ENCODE measurements at places on chromosomes 1 and 21.

DNA sequence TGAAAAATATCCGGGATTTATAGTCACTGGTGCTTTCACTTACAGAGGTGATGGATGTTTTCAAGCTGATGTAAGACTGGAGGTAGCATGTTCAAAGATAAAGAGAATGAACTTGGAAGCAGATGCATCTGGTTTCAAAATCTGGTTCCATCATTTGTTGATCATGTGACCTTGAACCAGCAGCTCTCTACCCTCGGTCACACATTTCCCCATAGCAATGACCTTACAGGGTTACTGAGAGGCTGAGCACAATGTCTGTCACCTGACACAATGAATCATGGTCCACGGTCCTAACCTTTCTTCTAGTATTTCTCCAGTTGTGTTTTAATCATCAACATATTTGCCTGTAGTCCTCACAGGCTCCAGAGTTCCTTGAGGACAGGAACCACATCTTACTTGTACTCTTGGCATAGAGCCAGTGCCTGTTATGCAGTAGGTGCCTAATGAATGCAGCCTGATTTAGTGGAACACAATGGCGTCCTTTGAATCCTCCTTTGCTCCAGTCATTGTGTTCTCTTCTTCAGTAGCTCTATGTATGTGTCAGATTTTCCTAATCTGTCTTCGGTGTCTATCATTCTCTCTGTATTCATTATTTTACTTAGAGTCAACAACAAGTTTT is 667.3 kb downstream of the PTPRU start:
- no peak for DNase-seq

- DNase-seq: no peak
Observed at GRCh38 chr1:157099633-157100009, at the start of gene ETV3L. Gene ETV3L, minus strand, starts transcription at chr1:157099808. Its CDS starts 285 bp downstream, at chr1:157099523.

DNA sequence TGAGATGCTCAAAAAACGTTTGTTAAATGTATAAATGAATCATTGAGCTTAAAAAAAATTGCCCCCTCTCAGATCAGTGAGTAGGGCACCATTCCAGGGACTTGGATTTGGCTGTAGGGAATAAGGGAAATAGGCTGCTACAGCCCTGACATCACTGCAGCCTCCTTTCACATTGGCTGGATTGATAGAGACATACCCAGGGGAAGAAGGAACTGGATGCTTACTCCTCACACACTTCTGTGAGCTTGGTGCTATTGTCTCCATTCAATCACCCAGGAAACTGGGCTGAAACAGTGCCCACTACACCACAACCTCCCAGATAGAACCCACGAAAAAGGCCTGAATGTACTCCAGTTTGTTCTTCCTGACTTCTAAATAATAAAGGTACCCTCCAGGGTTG is 87.2 kb downstream of the TGFBR3 start:
- DNase-seq: no peak

DNA sequence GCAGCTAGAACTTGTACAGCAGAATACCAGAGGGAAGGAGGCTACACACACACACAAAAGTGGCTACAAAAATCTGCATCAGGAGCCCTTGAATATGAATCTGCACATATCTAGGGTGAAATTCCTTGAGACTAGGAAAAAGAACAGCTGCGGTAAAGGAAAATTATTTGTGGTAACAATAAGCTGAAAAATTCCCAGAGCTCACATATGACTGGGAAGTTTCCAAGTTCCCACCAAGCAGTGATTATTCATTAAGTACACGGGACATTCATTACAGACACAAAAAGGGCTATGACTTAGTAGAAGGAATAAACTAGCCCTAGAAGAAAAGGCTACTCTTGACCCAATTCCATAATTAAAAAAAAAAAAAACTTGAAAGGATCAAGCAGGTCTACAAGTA is 149.5 kb upstream of the BACE2 start:
- DNase-seq: no peak

DNA sequence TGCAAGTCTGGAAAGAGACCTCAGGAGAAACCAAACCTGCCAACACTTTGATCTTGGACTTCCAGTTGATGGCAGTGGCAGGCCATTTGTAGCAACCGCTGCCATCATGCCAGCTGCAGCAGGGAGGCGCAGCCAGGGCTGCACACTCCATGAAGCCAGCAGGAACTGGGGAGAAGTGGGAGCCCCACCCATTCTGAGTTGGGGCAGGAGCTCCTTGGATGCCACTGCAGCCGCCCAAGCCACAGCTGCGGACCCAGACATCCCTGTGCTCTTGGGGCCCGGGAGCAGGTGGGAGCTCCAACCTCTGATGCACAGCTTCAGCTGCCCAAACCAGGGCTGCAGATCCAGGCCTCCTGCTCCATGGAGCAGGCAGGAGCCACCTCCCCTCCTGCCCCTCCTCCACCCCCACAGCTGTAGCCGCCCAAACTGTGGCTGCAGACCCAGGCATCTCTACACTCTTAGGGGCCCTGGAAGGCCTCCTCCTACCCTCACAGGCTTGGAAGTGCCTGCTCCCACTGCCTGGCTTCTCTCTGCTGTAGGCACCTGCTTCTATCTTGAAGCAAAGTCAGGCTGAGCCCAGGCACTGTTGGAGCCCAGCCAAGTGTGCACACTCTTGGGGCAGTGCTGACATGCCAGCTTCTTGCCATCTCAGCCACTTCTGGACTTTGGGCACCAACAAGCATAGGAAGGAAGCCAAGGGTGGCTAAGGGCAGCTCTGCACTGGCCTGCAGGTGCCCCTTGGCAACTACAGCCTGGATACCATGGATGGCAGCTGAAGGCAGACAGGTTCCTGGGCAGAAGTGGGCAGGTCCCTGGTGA is 20.0 kb upstream of the DISP1 start:
- DNase-seq: peak; percentile 39

- DNase-seq: no peak
Observed at GRCh38 chr21:39976800-39977199, 109.6 kb downstream of the PCP4 start.

DNA sequence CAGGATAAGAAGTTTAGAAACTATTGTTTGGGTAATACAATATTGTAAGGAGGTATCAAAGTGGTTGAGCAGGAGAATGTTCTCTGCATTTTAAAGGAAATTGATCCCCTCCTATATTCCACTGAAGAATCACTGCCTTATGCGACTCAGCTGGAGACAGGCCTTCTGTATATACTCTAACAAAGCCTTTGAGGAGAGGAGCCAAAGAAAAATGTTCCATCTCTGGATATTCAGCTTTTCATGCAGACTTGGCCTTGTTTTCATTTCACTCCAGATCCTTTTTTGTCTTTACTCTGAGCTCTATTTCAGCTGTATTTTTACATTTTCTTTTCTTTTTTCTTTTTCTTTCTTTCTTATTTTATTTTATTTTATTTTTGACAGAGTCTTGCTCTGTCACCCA is 42.1 kb upstream of the S1PR1 start:
- no peak for DNase-seq

DNA sequence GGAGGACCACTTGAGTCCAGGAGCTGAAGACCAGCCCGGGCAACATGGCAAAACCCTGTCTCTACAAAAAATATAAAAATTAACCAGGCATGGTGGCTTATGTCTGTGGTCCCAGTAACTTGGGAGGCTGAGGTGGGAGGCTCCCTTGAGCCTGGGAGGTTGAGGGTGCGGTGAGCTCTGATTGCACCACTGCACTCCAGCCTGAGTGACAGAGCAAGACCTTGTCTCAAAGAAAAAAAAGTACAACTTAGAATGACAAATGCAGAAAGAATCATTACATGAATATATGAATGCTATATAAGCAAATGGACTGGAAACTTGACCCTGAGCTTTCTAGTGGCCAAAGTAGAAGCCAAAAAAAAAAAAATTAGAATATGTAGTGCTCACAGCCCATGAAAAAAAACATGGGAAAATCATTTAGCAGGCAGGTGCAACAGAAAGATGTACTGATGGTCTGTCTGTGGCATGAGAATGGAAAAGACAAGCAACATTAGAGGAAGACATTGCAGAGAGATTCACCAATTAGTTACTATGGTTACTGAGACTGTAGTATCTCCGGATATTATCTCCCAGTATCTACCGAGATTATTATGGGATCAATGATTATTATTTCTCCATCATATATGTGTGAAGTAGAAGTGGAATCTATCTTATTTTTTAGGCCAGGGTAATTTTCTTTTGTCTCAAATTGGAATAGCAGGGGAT is 19.2 kb downstream of the ELAPOR1 start:
- DNase-seq: no peak

DNA sequence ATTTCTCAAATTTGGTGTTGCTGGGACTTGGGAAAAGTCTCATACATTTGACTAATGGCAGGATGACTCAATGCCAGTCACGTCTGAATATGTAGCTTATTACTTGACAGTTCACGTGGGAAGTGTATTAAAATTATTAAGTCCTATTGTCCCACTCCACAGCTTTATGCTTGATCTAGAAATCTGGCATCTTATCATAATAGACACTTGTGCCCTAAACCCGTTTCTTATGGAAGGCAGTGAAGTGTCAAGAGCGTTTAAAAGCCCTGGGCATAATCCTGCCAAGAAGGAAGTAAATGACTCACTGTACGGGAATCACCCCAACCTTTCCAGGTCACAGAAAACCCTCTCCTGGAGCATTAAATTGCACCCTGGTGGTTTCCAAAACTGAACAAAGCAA is 207.4 kb downstream of the APP start:
- peak; percentile 76 for DNase-seq

GRCh38 chr1:180981596-180982387 is 40.9 kb downstream of the STX6 start:
- no peak for DNase-seq

DNA sequence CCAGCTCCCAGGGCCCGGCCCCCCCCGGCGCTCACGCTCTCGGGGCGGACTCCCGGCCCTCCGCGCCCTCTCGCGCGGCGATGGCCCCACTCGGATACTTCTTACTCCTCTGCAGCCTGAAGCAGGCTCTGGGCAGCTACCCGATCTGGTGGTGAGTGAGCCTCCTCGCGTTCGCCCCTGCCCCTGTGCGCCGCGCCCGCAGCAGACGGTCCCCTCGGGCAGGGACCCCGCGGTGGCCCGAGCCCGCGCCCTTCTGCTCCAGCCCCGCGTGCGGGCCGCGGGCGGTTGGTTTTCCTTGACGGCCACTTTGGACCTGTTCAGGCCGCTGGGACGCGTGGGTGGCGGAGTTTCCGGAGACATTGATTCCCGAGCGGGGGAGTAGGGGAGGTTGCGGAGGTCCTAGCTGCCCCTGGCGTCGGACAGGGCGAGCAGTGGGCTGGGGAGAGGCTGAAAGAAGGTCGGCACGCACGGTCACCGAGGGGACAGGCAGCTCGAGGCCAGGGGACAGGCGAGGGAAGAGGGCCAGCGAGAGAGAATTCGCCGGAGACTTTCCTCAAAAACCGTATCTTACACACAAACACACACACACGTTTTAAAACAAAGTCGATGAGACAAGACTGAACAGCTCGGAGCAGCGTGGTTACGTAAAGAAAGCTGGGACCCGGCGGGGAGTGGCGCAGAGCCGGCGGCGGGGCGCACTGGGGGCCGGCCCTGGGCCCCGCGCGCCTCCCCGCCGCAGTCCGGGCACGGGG is 427 bp downstream of the WNT3A start:
- no peak for DNase-seq

- DNase-seq: peak; percentile 57
Observed at GRCh38 chr1:63746129-63746864, 27.5 kb upstream of the ROR1 start.

DNA sequence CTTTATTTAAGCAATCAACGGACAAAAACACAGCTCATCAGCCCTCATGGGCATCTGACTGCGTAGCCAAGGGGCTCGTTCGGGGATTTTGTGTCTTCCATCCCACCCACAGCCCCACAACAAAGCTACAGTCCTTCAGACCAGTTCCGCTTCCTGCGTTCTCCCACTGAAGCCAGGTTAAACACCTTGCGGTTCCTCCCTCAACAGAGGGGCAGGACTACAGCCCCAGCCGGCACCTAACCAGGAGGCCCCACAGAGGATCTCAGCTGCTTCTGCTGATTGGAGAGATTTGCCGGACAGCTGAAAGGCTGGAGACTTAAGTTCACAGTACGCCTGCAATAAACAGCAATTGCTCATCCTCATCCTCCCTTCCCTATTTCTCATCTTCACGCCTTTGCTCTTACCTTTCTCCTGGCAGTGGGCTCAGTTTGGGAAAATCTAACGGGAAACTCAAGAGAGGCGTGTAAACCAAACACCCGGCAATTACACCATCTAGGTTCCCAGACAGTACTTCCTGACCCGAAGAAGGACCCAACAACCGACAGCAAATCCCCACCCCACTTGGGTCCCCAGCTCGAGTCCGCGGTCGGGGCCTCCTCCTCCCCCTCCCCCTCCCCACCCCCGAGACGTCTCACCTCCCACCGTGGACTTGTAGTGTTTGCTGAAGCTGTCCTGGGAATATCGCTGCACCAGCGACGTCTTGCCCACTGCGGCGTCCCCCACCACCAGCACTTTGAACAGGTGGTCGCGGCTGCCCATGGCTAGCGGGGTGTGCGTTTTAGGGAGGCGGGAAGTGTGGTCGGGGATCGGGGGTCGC is 876 bp downstream of the RAB29 start:
- peak; percentile 37 for DNase-seq

GRCh38 chr21:42527489-42528158 is 14.0 kb downstream of the SLC37A1 start:
- no peak for DNase-seq

DNA sequence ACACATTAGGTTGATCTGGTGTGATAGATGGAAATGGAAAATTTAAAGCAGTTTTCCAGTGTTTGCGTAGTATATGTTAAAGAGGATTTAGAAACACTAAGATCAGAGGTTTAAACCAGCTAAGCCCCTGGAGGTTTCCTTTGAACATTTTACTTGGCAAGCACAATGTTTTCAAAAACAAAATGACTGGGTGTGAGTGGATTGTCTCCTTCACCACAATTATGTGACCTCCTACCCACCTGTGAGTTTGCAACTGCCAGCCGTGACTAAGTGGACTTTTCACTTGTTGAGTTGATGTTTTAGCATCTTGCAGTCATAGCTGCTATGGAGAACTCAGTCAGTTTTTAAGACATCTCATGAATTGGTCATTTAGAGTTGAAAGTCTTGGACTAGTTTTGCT is 4.7 kb downstream of the CCDC190 start:
- peak; percentile 99 for DNase-seq
